ENCODE measurements at places on chromosomes 2 and 18.

- H3K27me3 ChIP-seq = no peaks in the 10 kb centered on the region
- no peaks in the 10 kb centered on the region for H3K36me3 ChIP-seq
- DNase-seq = no peak
- no peak overlapping the region for H3K27ac ChIP-seq
Observed at GRCh38 chr2:221883976-221884375, 311.9 kb upstream of the EPHA4 start.

GRCh38 chr2:73685764-73686438 lies 43.7 kb upstream of the NAT8 start:
- no peak overlapping the region for H3K4me3 ChIP-seq
- no peaks in the 10 kb centered on the region for H3K27me3 ChIP-seq
- DNase-seq = no peak
- no peaks in the 10 kb centered on the region for H3K4me1 ChIP-seq
- H3K27ac ChIP-seq = no peak overlapping the region
- no peaks in the 10 kb centered on the region for H3K36me3 ChIP-seq

DNA sequence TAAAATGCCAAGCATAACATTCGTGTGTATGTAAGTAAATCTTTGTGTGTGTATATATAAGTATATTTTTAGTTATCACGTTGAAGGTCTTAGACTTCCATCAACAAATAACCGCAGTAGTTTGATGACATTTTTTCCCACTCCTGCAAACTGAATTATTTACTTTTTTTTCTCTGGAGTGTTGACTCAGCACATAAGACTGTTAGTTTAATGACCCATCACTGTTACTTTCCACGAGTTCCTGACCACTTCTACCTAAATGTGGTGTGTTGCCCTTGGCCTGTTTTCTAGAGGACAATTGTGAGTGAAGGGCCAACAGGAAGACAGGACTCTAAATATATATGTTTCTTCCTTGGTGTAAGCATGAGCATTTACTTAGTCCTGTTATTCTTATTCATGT lies 71.3 kb upstream of the TXNDC2 start:
- no peak for DNase-seq
- no peaks in the 10 kb centered on the region for H3K4me1 ChIP-seq
- no peaks in the 10 kb centered on the region for H3K27me3 ChIP-seq

- DNase-seq = no peak
- no peaks in the 10 kb centered on the region for H3K27me3 ChIP-seq
- peaks cover 23% of the 10 kb centered on the region for H3K4me1 ChIP-seq
- no peaks in the 10 kb centered on the region for H3K36me3 ChIP-seq
- peak overlapping the region; percentile 55 for H3K27ac ChIP-seq
Observed at GRCh38 chr2:152445791-152446201, 110.8 kb downstream of the FMNL2 start.

GRCh38 chr18:47265197-47265596 lies 13.7 kb upstream of the SKOR2 start:
- no peak for DNase-seq
- no peak overlapping the region for H3K27ac ChIP-seq
- H3K4me1 ChIP-seq = peaks cover 14% of the 10 kb centered on the region
- peaks cover 37% of the 10 kb centered on the region for H3K27me3 ChIP-seq
- no peaks in the 10 kb centered on the region for H3K36me3 ChIP-seq

GRCh38 chr2:227238238-227239237 lies 74.1 kb downstream of the COL4A3 start:
- no peak overlapping the region for H3K27ac ChIP-seq
- H3K27me3 ChIP-seq = no peaks in the 10 kb centered on the region
- no peaks in the 10 kb centered on the region for H3K4me1 ChIP-seq
- DNase-seq = peak; percentile 81
- no peaks in the 10 kb centered on the region for H3K36me3 ChIP-seq

DNA sequence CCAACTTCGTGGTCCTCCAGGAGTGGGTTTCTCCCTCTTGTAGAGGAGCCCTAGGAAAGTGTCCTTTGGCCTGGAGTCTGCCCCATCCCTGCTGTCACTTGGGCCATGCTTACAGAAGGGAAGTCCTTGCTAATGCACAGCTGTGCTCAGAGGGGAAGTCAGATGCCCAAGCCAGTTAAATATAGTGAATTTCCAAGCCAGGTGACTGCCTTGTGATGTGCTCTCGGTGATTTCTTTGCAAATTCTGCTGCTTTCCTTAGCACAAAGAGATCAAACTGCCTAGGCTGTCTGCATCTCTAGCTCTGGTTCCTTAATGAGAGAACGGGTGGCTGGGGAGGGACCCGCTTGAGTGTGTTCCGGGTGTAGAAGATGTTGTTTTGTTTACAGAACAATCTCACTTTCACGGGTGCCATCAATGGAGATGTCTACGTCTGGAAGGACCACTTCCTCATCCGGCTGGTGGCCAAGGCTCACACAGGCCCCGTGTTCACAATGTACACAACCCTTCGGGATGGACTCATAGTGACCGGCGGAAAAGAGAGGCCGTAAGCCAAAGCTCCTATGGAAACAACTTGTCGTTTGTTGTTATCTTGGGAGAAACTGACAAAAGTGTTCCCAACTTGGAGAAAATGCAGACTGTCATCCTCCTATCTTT lies 91.4 kb downstream of the RTN4 start:
- no peaks in the 10 kb centered on the region for H3K36me3 ChIP-seq
- H3K27ac ChIP-seq = no peak overlapping the region
- H3K4me1 ChIP-seq = no peaks in the 10 kb centered on the region

DNA sequence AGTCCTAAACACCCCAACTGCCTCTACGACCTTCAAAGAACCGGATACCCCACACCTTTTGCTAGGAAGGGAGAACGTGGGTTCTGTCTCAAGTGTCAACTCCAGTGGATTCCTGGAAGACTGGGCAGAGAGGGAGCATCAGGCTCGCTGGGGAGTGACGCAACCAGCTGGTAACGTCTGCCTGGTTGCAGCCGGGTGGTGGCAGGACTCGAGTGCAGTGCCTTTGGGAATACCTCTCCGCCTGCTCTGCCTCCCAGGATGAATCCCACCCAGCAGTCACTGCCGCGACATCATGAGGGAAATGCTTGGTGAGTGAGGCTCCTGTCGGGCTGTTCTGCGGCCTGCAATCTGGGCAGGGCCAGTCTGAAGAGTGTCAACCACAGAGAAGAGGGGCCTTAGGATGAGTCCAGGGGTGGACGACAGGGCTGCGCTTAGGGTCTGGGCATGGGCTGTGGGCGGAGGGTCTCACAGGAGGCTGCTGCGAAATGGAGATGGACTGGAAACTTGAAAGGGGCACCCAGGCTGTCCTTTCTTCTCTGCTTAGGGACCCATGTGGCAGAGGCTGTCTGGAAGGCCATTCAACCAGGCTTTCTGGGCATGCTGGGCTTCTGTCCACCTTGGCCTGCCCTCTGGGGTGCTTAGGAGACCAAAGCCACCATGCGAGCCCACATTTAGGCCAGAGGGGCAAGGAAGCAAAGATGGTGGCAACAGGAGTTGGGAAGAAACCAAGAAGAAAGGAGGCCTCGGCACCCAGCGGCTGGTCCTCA lies 12.9 kb downstream of the GPR17 start:
- H3K27ac ChIP-seq = peak overlapping the region; percentile 88
- no peak overlapping the region for H3K4me3 ChIP-seq
- no peak for DNase-seq
- no peaks in the 10 kb centered on the region for H3K27me3 ChIP-seq
- peaks cover 97% of the 10 kb centered on the region for H3K4me1 ChIP-seq

DNA sequence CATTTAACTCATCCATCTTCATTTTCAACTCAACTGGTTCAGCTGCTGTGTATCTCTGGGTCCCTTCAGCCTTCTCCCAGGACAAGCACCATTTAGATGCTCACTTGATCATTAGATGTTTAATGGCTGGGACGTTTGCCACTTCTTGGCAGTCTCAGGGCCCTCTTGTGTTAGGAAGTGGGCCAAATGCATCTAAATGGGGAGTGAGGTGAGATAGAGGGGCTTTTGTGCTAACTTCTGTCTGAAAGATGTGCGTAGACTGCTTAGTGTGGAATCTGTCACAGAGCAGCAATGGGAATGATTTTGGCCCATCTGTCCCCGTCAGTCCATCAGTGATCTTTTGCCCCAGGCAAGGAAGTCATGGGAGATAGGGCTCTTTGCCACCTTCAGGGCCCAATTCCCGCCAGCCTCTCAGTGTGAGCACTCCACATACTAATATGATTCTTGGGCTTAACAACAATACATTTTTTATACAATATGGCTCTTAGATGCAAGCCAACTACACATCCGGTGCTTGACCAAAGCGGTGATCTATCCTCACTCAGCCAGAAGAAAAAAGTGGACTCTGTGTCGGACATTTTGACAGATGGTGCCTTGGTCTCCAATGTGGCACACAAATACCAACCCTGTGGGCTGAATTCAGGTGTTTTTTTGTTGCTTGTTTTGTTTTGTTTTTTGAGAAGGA lies 95.7 kb upstream of the EPC2 start:
- H3K27ac ChIP-seq = no peak overlapping the region
- no peak for DNase-seq
- H3K36me3 ChIP-seq = no peaks in the 10 kb centered on the region
- no peak overlapping the region for H3K4me3 ChIP-seq
- H3K4me1 ChIP-seq = no peaks in the 10 kb centered on the region

GRCh38 chr18:61851940-61852451 lies 40.8 kb downstream of the RNF152 start:
- no peak overlapping the region for H3K4me3 ChIP-seq
- H3K27ac ChIP-seq = peak overlapping the region; percentile 24
- DNase-seq = no peak
- no peaks in the 10 kb centered on the region for H3K27me3 ChIP-seq
- H3K4me1 ChIP-seq = peaks cover 18% of the 10 kb centered on the region

- no peaks in the 10 kb centered on the region for H3K36me3 ChIP-seq
- no peak for DNase-seq
- no peaks in the 10 kb centered on the region for H3K4me1 ChIP-seq
- no peak overlapping the region for H3K4me3 ChIP-seq
- H3K27ac ChIP-seq = peak overlapping the region; percentile 59
Observed at GRCh38 chr2:200713704-200714064, 98.0 kb upstream of the BZW1 start.

GRCh38 chr2:40935349-40935748 lies 483.5 kb upstream of the SLC8A1 start:
- H3K4me1 ChIP-seq = no peaks in the 10 kb centered on the region
- no peak overlapping the region for H3K27ac ChIP-seq
- H3K4me3 ChIP-seq = no peak overlapping the region
- H3K36me3 ChIP-seq = no peaks in the 10 kb centered on the region
- H3K27me3 ChIP-seq = no peaks in the 10 kb centered on the region

DNA sequence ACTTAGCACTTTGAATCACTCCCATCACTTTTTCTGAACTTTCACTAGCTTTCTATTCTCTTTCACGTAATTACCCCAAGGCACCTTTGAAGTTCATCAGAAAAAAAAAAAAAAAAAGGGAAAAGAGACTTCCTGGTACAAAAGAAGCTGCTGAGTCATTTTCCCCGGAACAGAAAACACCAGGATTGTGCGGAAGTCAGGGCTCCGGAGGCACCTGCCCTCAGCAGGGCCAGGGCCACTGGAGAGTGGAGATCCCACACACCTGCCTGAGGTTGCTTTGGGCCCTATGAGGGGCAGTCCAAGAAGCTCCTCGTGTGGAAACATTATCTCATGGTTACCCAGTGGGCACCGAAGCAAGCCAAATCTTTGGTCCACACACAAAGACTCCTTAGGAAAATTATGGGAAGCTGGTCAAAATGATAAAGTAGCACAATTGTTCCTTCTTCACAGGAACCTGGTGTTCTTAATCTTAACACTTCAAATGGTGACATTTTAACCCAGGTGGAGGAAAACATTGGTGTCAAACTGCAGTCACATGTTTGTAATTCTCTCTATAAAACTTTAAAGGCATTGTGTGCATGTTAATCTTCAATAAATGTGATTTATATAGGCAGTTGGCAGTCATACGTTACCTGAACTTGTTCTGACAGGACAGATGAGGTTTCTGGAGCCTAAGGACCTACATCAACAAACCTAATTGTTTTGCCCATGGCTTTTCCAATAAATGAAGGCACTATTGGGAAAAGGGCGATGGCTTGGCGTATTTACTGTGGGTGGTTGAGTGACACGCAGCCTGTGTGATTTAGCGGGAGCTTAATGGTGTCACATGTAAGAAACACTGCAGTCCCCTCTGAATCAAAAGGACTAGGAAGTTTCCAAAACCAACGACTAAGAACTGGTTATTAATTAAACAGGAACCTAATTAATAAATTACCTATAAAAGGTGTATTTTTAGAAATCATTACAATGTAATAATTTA lies 23.4 kb upstream of the FAM110C start:
- H3K27ac ChIP-seq = no peak overlapping the region
- H3K27me3 ChIP-seq = no peaks in the 10 kb centered on the region
- no peaks in the 10 kb centered on the region for H3K4me1 ChIP-seq
- H3K36me3 ChIP-seq = no peaks in the 10 kb centered on the region
- no peak for DNase-seq

DNA sequence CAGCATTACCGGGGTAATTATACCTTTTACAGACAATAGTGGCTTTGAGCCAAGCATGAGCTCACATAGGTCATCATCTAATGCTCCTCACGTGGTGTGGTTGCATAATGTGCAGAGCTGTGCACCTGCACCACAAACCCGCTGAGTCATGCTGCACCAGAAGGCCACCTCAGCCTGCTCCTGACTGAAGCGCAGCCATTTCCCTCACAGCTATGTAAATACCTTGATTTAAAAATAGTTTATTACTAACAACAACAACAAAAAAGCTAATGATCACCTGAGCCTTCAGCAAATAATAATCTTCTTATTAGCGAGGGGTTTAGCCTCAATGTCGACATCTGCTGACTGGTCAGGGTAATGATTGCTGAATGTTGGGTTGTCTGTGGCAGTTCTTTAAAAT lies 238.8 kb downstream of the MBD5 start:
- H3K27me3 ChIP-seq = no peaks in the 10 kb centered on the region
- no peak overlapping the region for H3K4me3 ChIP-seq
- no peaks in the 10 kb centered on the region for H3K4me1 ChIP-seq
- DNase-seq = no peak
- no peaks in the 10 kb centered on the region for H3K36me3 ChIP-seq

GRCh38 chr18:924987-925386 lies 20.3 kb downstream of the ADCYAP1 start:
- H3K27me3 ChIP-seq = no peaks in the 10 kb centered on the region
- no peaks in the 10 kb centered on the region for H3K4me1 ChIP-seq
- no peaks in the 10 kb centered on the region for H3K36me3 ChIP-seq
- DNase-seq = no peak

GRCh38 chr2:241494311-241494908 lies 14.0 kb downstream of the STK25 start:
- H3K27me3 ChIP-seq = no peaks in the 10 kb centered on the region
- H3K4me1 ChIP-seq = no peaks in the 10 kb centered on the region

DNA sequence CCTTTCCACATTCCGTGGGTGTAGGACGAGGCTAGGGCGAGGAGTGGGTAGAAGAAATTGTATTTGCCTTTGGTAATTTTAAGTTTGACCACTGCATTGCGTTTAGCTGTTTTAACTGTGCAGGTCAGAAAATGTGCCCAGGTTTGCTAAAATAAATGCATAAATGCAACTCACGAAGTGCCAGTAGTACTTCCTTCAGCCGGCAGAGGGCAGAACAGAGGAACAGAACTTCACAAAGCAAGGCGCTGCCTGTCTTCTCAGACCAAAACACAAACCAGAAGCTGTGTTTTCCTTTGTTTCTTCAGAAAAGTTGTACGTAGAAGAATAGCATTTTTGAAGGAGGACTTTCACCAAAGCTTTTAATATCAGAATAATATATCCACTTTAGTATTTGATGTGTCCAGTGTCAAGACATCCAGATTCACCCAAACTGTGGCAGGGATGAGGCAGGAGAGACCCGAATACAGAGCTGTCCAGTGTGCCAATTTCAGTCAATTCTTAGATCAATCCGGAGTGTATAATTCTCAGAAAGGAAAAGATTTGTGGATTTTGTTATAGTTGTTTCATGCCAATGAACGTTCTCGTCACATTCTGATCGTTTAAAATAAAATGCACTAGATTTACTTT lies 348.6 kb downstream of the DLGAP1 start:
- no peaks in the 10 kb centered on the region for H3K4me1 ChIP-seq
- H3K4me3 ChIP-seq = no peak overlapping the region
- peak; percentile 83 for DNase-seq
- no peaks in the 10 kb centered on the region for H3K36me3 ChIP-seq
- H3K27me3 ChIP-seq = no peaks in the 10 kb centered on the region
- H3K27ac ChIP-seq = no peak overlapping the region

Data from right atrium auricular region (tissue), 2 donors.